ENCODE measurements at places on chromosomes 4 and X.

DNA sequence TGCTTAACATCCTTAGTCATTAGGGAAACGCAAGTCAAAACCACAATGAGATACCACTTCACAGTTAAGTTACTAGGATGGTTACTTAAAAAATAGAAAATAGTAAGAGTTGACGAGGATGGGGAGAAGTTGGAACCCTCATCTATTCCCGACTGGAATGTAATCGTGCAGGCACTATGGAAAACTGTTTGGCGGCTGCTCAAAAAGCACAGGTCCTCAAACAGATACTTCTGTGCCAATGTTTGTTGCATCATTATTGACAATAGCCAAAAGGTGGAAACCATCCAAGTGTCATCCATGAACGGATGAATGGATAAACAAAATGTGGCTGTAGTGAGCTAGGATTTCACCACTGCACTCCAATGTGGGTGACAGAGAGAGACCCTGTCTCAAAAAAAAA, 11.7 kb downstream of the CTAG1B start:
- no peak for DNase-seq

GRCh38 chr4:140450352-140450751, 22.9 kb upstream of the CLGN start:
- DNase-seq: no peak

GRCh38 chr4:109811707-109812106, 3.9 kb upstream of the GAR1 start:
- DNase-seq: no peak

- DNase-seq: no peak
Observed at GRCh38 chr4:73663576-73663975, 43.3 kb upstream of the RASSF6 start.
